ENCODE measurements at places on chromosomes 11 and 22.
A peak's percentile ranks its signal among the peaks of the same experiment; 100 is the strongest.

- no peak for DNase-seq
- H3K27me3 ChIP-seq, result peaks cover 90% of the 10 kb centered on the region
- peaks cover 7% of the 10 kb centered on the region for H3K4me1 ChIP-seq
- no peak overlapping the region for H3K4me3 ChIP-seq
Measured at GRCh38 chr11:125170510-125171031, 6.0 kb downstream of the PKNOX2 start.

- H3K36me3 ChIP-seq, result peaks cover 5% of the 10 kb centered on the region
- H3K4me1 ChIP-seq, result no peaks in the 10 kb centered on the region
- no peak within 1 kb of the TSS for H3K27ac ChIP-seq
Measured at GRCh38 chr22:17007852-17008731, at the start of gene GAB4. TSS of gene GAB4 (minus strand) at chr22:17008222. CDS start at chr22:17008114, 108 bp downstream.

DNA sequence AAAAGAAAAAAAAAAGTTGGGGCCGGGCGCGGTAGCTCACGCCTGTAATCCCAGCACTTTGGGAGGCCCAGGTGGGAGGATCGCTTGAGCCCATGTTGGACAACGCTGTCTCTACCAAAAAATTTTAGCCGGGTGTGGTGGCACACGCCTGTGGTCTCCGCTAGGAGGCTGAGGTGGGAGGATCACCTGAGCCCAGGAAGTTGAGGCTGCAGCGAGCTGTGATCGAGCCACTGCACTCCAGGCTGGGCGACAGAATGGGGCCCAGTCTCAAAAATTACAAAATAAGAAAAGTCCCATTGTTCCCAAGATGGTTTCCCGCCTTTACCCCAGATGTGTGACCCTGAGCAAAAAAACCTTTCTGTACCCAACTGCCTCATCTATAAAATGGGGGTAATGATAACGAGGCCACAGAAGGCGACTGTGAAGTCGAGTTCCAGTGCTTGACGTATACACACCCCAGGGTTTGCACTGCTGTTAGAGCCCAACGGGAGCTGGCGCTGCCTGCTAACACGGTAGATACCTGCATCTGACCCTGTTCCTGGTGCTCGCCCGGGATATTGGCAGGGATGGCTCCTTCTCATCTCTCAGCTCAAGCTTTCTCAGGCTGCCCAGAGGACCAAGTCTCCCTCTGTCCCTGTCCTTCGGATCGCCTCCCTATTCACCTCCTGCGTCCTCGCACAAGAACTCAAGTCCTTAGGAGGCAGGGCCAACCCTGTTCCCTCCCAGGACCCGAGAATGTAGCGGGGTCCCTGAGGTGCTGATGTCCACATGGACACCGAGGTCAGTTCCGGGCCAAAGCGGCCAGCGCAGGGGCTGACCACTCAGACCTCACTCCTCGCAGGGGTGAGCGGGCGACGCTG, 1.1 kb upstream of the RPLP2 start:
- H3K4me1 ChIP-seq, result peaks cover 21% of the 10 kb centered on the region
- peak overlapping the region; percentile 90 for H3K4me3 ChIP-seq
- peak overlapping the region; percentile 97 for H3K27ac ChIP-seq
- DNase-seq, result no peak
- H3K36me3 ChIP-seq, result peaks cover under 1% of the 10 kb centered on the region

- no peak overlapping the region for H3K4me3 ChIP-seq
- H3K27ac ChIP-seq, result no peak overlapping the region
- H3K27me3 ChIP-seq, result peaks cover 32% of the 10 kb centered on the region
- no peak for DNase-seq
- H3K36me3 ChIP-seq, result no peaks in the 10 kb centered on the region
Measured at GRCh38 chr11:103528596-103528995, 419.4 kb downstream of the DYNC2H1 start.

GRCh38 chr11:111352935-111353710, 26.0 kb downstream of the POU2AF1 start:
- H3K27me3 ChIP-seq, result peaks cover 5% of the 10 kb centered on the region
- no peak overlapping the region for H3K27ac ChIP-seq
- H3K36me3 ChIP-seq, result no peaks in the 10 kb centered on the region
